GM04504 (cell line): ENCODE measurements at places on chromosomes 4 and X.

- no peak for DNase-seq
Observed at GRCh38 chr4:8830611-8831200, 40.9 kb downstream of the HMX1 start.

DNA sequence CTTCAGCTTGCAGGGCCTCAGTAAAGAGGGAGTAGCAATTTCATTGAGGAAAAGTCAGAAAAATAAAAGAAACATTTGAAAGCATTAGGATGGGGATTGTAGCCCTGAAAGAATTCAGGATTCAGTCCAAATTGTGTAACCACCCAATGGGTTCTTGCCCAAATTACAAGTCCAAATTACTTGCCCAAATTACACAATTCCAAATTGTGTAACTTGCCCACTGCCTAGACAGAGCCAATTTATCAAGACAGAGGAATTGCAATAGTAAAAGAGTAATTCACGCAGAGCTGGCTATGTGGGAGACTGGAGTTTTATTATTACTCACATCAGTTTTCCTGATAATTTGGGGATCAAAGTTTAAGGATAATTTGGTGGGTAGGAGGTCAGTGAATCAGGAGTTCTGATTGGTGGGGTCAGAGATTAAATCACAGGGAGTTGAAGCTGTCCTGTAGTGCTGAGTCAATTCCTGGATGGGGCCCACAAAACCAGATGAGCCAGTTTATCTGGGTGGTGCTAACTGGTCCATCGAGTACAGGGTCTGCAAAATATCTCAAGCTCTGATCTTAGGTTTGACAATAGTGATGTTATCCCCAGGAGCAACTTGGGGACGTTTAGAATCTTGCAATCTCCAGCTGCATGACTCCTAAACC lies 18.1 kb upstream of the PAGE5 start:
- no peak for DNase-seq

- DNase-seq = no peak
Observed at GRCh38 chr4:174377613-174378012, 93.9 kb downstream of the CEP44 start.

DNA sequence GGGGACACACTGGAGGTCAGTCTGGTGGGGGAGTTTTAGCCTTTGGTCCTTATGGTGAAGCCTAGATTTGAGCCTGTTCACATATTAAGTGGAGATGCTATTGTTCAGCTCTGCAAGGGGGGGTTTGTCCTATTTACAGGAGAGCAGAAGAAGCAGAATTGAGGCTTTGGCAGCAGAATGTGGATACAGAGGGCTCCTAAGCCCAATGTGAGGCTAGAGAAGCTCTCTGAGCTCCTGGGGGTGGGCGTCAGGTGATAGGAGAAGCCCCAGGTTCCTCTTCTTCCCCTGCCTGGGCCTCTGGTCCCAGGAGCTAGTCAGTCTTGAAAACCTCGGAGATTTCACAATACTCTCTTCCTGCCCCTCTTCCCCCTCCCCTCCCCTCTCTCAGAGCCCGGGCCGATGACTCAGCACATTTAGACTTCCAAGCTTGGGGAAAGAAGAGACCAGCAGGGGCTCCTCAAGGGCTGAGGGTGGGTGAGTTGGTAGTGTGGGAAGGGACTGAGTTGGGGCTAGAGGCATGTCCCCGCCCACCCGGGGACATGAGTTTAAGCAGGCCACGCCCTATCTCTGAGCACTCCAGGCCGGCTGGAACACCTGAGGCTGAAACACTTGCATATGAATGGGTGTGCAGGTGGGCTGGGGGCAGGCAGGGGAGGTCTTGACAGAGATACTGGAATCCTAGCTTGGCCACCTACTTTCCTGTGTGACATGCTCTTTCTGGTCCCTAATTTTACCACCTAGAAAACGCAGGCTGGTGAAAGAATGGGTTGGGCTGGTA lies 3.4 kb downstream of the TFE3 start:
- peak; percentile 86 for DNase-seq

DNA sequence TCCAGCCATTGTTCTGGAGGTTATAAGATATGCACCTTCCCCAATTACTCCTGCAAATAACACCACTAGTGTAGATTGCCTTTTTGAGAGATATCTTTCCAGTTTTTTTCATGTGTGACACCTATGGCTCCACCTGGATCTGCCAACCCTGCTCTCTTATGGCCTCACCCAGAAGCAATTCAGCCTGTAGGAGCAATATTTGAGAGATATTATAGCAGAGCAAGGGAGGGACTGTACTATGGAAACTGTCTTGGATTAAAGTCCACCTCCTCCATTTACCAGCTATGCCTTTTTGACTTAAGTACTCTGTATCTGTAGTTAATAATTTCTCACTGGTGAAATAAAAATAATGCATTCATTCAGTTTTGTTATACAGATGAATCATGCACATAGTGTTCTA lies 803.5 kb downstream of the NLGN4X start:
- DNase-seq = no peak

- no peak for DNase-seq
Observed at GRCh38 chr4:146485968-146486367, 35.8 kb downstream of the SLC10A7 start.

DNA sequence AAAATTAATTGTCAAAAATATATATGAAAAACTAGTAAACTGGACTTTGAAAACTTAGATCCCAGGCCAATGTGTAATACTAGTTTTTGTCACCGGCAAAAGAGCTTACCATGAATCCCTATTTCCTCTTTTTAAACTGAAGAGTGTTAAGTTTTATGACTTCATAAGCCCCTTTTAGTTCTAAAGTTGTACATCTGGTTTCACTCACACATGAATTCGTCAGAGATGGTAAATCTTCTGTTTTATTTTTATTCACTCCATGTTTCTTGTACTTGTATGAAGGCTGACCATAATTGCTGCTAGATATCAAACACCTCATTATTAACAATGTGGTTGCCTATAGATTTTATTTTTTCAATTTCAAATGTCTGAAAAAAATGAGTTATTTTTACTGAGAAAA lies 827.9 kb downstream of the PCDH7 start:
- no peak for DNase-seq

GRCh38 chr4:56051710-56052075 lies 102.9 kb downstream of the CEP135 start:
- DNase-seq = no peak

DNA sequence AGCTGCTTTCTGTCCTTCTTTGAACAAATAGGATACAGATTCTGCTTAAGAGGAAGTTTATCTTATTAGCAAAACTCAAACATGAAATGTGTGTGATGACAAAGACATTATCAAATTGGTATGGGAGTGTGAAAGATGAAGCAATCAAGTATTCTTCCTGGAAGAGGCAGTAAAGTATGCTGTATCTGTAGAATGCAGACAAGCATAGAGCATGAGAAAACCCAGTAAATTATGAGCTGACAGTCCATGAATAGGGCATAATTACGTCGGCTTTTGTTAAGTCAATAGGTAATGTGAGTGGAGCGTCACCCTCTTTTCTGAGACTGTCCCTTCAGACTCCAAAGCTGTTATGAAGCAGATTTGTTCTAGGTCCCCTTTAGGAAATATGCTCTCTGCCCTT lies 458.6 kb upstream of the NWD2 start:
- no peak for DNase-seq

- no peak for DNase-seq
Observed at GRCh38 chr4:6889101-6889735, 20.4 kb upstream of the TBC1D14 start.

DNA sequence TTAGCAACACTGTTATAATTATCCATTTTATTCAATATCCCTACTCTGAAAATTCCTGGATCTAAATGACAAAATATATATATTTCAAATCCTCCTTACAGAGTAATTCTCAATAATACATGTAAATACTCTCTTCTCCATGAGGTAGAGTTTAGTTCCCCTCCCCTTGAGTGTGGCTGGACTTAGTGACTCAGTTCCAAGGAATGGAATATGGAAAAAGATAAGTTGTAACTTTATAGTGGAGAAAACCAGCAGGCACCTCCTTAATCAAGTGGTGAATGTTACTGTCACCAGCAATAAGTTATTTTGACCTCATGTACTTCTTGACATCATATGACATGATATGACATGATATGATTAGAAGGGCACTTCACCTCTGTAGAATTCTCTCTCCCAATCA lies 302.0 kb downstream of the RAB28 start:
- DNase-seq = no peak

DNA sequence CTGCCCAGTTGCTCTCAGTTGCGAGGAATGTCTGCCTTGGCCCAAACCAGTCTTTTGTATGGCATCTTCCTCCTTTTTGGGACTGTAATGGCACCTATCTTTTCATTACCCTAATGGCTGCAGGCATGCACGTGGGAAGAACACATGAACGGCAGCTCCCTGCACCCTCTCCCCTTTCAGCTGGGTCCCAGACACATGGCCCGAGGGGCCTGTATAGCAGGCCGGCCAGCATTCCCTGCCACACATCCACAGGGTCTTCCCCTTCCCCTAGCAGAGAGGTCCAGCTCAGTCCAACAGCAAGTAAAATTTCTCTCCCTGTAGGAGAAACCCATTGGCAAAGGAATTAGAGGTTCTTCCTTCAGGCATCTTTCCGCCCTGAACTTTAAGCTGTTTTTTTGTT lies 829.1 kb upstream of the AGA start:
- no peak for DNase-seq

DNA sequence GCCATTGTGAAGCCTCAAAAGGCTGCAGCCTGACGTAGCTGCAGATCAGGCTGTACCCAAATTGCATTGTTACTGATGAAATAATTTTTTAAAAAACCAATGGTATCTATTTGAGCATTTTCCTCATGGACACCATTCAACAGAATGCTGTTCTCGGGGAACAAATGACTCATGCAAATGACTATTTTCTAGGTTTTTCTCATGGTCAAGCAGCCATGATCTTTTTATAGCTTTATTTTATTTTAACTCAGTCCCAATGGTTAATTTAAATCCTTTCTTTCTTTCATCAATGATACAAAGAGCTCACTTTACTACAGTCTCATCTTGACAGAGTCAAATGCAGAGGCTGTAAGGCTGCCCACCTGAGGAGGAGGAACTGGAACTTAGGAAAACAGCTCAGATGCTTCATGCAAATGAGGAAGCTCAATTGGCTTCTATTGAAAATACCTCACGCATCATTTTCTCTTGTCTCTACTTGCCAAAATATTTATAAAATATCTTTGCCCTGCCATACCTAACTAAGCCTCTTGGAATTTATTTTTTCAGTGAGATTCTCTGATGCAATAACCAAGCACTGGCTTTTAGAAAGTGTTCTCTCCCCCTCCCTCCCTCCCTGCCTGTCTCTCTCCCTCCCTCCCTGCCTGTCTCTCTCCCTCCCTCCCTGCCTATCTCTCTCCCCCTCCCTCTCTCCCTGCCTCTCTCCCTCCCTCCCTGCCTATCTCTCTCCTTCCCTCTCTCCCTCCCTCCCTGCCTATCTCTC lies 81.0 kb downstream of the SORBS2 start:
- no peak for DNase-seq

DNA sequence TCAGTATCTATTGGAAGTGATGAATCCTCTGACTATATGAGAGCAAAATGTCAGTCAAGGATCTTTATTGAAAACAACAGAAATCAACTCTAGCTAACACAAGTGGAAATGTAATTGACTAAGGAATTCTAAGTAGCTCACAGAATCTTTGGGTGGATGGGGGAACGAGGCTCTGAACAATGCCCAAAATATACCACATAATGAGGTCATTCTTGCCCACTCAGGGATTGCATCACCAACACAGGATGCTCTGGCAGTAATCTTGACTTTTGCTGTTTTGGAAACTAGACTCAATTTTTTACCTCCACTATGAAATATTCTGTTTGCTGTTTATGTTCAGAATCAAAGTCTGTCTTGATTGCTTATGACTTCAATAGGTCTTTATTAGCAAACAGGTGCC lies 127.4 kb upstream of the UNC5C start:
- no peak for DNase-seq

GRCh38 chr4:102527695-102528283 lies 26.6 kb downstream of the NFKB1 start:
- no peak for DNase-seq

DNA sequence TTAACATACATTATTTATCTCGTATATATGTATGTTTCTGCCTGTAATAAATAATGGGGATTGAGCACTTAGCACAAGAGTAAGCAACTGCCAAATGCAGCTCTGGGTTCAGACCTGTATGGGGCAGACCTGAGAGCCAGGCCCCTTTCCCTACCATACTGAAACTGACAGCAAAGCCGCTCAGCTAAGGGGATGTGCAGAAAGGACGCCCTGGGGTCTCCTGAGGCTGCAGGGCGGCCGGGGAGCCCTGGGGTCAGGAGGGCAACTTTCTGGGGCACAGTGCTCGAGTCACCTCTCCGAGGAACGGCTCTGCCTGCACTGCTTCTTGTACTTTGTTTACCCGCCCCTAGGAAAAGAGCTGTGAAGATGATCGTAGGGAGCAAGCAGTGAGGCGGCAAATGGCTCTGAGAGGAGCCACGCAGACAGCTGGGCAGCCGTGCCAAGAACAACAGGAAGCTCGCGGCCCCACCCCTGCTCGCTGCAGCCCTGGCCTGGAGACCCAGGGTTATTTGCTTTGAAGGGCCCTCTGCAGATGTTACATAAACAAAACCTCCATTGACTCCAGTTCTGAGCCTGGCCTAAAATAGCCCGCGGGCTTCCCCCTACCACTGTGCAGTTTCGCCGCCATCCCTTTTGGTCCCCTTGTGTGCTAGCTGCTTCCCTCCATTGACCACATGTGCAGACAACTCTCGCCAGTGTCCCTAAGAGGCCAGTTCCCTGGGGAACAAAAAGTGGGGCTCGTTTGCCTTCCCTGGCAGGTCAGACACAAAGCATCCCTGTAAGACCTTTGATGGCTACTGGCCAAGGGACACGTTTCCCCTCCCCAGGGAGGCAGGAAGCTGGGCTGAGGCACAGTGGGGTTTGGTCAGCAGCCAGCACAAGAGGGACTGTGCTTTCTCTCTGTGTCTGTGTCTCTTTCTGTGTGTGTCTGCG lies 111.3 kb upstream of the LNX1 start:
- DNase-seq = peak; percentile 60

- DNase-seq = no peak
Observed at GRCh38 chr4:149279776-149280175, 535.9 kb downstream of the IQCM start.

DNA sequence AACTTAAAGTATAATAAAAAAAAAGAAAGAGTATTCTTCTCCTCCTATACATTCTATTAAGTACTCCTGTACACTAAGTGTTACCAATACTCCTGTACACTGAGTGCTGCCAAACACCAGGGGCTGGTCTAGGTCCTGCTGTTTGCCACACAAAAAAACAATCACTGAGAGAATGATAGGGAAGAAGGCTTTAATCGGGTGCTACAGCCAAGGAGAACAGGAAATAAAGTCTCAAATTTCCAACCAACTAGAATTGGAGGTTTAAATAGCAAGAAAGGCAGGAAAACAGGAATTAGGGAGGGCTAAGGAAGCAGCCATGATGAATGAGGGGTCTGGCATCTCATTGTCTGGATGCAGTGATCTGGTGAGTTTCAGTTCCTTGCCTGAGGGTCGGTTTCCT lies 239.8 kb downstream of the ZNF674 start:
- no peak for DNase-seq

DNA sequence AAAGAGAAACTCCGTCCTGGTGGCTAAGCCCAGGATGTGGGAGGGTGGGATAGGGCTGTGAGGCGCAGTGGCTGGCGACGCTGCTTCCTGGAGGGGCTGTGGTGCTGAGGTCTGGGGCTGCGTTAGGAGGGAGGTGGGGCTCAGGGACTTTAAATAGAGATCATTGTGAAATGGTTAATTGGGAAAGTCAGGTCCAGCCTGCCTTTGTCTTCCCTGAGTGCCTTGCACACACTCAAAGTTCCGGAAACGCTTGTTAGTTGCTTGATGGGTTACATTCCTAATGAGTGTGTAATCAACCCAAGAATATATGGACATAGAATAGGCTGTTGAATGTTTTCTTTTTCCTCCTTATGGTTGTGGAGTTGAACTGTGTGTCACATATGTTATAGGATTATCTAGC lies 55.7 kb upstream of the CLDN34 start:
- no peak for DNase-seq
